Cortex of kidney (tissue), 1 donor: ENCODE measurements at places on chromosomes 2 and 18.

GRCh38 chr2:181399027-181399426 lies 58.2 kb upstream of the ITGA4 start:
- no peak for DNase-seq

DNA sequence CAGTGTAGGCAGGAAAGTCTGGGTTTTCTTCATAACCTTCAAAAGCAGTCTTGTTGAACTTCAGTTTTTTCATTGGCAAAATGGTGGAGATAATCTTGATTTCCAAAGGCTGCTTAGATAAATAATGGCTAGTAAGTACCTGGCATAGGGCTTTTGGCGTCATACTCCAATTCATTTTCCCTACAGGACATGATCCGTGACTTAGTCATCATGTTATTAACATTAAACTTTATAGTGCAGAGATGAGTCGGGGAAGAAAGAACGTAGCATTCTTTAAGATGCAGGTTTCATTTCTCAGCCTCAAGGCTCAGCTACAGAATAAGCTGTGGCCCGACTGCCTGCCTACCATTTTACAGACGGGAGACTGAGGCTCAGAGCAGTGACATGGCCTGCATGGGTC lies 64.0 kb downstream of the RALBP1 start:
- DNase-seq, result no peak

- no peak for DNase-seq
These were observed 68.6 kb downstream of the FHOD3 start for GRCh38 chr18:36365836-36366775.

DNA sequence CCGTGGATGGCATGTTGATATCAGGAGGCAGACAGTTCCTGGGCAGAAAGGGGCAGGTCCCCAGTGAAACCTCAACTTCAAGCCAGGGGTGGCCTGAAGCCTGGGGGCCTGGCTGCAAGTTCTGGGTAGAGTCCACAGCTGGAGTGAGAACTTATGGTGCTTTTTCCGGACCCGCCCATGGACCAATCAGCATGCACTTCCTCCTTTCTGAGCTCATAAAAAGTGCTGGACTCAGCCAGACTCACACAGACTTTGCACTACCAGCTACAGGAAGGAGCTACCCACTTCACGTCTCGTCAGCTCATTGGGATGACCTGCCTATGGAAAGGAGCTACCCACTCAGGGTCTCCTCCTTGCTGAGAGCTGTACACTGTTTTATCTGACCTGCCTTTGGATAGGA lies 183.1 kb upstream of the MC4R start:
- no peak for DNase-seq

DNA sequence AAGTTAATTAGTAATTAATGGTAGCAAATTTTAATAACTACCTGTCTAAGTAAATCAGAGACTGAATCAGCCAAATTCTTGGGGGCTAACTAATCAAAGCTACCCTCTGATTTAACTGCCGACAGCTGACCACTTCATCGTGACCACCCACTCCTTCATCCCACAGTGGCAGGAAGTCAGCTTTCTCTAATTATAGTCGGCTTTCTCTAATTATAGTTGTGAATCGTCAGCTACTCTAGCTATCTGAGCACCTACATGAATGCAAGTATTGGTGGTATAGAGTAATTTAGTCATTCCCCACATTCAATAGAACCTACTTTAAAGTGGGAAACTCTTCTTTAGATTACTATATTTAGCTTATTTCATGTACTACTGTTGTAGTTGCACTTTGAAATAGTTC lies 185.5 kb downstream of the PTGR3 start:
- no peak for DNase-seq

DNA sequence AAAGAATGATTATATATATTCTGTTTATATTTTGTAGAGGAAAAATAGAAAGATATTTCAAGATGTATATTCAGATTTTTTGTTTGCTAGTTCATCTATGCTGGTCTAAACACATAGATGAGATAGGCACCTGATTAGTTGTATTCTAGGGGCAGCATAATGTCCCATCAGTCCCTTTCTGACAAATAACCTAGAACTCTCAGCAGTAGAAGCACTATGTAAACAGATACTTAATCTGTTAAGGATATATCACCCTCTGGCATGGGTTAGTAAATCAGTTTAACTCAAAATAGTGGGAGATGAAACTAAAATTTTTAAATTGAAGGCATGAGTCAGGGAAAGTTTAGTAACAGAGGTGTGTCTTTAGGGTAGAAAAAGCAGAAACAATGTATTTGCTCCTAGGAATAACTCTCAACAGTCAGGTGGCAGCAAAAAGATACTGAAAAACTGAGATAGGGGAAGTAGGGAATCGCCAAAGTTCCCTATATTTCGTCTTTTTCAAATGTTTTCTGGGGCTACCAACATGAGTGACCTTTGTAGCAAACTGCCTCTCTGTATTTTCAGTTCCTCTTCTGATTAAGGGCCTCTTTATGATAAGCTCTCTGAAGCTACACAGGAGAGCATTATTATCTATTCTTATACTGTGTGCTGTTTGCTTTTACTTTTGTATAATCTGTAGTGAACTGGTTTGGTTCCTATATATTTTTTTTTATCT lies 5.7 kb downstream of the PPP1R1C start:
- no peak for DNase-seq

DNA sequence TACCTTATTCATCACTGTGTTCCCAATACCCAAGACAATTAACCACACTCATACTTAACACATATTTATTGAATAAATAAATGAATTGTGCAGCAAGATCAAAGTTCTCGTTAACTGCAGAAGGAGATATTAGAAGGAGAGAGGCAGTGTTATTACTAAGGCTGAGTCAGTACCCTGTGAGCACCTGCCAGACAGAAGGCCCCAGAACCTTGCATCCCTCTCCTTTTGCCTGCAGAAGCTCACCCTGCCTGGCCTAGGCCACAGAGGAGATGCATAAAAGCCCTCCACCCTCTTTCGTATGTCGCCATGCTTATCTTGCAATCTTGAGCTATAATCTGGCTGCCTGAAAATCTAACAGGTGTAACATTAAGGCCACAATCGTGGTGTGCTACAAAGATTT lies 20.5 kb upstream of the RNF149 start:
- no peak for DNase-seq

DNA sequence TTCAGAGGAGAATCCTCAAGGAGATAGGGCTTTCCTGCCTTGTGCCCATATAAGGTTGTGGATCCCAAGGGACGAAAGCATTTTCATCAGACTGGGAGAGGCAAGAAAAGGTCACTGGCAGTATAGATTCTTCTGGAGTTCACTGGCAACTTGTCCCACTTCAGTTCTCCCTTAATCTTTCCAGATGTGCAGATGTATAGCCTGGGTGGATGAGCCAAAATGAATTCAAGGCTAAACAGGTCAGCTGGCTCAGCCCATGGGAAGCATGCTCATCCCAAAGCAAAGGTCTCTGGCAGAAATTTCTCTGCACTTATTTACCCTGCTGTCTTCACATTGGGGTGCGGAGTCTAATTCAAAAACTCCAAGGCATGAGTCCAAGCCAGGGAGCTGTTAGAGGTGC lies 148.9 kb upstream of the TNP1 start:
- no peak for DNase-seq

- DNase-seq, result no peak
These were observed 7.1 kb downstream of the PCBP1 start for GRCh38 chr2:70094171-70094977.

DNA sequence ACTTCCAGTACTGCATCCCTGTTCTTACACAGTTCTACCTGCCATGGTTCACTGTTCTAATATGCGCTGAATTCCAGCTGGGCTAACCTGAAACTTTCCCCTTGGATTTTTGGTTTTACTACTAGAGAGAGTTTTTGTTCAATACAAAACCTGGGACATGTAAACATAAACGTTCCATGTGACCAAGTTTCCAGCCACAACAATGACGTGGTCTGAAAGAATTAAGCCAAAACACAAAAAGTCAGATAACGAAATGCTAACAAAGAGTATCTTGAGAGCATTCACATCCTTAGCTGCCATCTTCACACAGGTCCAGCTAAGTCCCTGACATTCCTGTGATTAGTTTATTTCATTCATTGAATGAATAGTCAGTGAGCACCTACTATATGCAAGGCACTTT lies 467.0 kb upstream of the PKDCC start:
- DNase-seq, result no peak

DNA sequence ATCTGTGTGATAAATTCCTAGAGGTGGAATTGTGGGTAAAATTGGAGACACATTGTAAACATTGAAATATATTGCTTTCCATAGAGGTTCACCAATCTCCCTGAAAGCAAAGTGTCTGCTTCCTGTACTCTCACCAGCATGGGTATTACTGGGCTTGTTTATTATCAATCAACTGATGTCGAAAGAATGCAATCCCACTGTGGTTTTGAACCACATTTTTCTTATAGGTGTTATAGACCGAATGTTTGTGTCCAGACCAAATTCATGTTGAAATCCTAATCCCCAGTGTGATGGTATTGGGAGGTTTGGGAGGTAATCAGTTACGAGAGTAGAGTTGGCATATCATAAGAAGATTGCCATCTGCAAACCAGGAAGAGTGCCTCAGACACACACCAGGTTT lies 1212.4 kb downstream of the LRP1B start:
- no peak for DNase-seq

DNA sequence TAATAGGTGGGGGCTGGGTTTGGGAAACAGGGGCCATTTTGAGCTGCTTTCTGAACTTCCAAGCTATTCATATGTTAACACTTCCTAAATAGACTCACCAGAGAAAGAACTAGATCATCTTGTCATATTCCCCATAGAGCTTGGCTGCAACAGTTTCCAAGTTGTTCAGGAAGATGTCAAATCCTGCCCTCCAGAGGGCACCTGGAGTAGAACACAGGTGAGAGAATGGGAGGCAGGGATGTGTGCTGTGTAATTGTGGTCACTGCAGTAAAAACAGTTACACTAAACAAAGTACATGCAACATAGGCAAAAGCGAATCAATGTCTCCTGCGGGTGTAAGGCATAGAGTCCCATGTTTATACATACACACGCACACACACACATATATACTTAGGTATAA lies 34.5 kb upstream of the LRRC30 start:
- no peak for DNase-seq

- no peak for DNase-seq
These were observed 189.7 kb downstream of the TWIST2 start for GRCh38 chr2:239037559-239037910.

- DNase-seq, result no peak
These were observed 3.9 kb downstream of the TWIST2 start for GRCh38 chr2:238851761-238852160.

- DNase-seq, result no peak
These were observed 1287.5 kb upstream of the NXPH2 start for GRCh38 chr2:140067661-140068060.

GRCh38 chr2:10965241-10965843 lies 53.6 kb downstream of the KCNF1 start:
- DNase-seq, result no peak

DNA sequence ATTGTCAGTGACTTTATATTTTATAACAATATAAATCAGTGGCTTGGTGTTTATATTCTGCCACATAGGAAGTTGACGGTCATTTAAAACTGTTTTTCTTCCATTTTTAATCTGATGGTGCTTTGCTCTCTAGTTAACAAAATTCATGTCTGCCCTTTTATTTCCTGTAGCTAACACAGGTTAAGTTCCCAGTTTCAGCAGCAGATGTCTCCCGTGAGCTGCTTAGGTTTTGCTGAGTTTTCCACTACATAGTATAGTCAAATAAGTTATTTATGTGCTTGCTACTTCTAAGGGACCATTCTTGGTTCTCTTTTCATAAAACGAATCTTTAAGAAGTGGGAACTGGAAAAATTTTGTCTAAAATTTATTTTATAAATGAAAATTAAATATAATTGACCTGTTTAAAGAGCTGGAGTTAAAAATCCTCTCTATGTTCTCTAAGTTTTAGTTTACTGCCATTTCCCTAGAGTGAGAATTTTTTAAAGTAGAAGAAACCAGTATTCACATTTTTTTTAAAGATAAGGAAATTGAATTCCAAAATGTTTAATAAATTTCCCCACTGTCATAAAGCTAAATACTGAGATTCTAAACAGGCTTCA lies 20.6 kb downstream of the HTR2B start:
- DNase-seq, result no peak

DNA sequence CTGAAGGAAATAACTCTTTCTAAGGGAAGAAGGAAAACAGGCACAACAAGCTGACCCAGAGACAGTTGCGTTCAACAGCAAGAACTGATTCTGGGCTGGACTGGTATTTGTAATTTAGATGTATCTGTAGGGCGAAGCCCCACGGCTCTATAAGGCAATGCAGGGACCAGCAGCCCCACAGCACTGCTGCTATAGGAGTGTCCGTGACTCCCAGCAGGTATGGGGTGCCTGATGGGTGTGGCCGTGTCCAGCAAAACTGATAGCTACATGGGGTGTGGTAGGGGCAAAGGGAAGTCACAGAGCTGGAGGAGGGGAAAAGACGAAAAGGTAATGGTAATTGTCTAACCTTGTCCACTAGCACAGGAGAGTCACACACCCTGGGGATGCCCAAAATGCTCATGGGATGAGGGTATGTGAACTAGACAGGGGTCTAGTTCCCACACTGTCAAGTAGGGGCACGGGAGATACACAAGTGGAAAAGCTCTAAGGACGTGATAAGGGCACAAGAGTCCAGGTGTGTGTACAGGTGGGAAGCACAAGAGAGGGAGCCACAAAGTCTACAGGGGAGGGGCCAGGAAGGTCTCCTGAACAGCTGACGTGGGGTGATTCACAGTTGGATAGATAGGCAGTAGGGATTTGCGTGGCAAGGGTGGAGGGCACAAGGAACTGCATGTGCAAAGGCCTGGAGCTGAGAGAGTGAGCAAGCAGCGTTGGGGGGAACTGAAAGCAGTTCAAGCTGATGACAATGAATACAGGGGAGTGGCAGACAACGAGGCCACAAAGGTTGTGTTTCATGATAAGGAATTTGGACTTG lies 48.5 kb upstream of the ASPRV1 start:
- DNase-seq, result no peak

DNA sequence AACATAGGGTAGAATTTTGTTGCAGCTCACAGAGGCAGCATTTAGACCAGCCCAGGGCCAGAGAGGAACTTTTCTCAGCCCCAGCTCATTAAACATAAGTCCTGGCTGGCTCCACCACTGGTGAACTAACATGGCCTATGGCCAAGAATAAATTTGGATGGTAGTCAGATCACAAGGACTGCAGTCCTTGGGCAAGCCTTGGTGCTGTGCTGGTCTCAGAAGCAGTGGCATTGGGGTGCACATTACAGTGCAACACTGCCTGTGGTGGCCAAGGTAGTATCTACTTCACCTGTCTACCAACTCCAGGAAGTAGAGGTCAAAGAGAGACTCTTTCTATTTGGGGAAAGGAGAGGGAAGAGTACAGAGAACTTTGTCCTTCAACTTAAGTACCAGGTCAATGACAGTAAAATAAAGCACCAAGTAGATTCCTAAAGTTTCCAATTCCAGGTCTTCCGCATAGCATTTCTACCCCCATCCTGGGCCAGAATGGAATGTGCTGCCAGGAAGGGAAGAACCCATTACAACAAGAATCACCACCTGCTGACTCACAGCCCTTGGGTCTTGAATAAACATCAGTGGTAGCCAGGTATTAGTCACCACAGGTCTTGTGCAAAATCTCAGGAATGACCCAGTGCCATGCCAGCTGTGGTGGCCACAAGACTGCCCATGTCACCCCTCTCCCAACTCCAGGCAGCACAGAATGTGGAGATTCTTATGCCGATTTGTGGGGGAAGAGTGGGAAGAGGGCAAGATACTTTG lies 155.4 kb upstream of the FSIP2 start:
- DNase-seq, result no peak

GRCh38 chr2:11836647-11837219 lies 90.3 kb downstream of the LPIN1 start:
- no peak for DNase-seq

GRCh38 chr2:219527076-219527394 lies 12.8 kb downstream of the ASIC4 start:
- DNase-seq, result no peak
